ENCODE measurements at places on chromosomes 13 and 19.

GRCh38 chr13:28459911-28460310 is 35.0 kb downstream of the FLT1 start:
- DNase-seq, result peak; percentile 84

GRCh38 chr13:92387245-92387644 is 839.4 kb upstream of the GPC6 start:
- DNase-seq, result no peak

DNA sequence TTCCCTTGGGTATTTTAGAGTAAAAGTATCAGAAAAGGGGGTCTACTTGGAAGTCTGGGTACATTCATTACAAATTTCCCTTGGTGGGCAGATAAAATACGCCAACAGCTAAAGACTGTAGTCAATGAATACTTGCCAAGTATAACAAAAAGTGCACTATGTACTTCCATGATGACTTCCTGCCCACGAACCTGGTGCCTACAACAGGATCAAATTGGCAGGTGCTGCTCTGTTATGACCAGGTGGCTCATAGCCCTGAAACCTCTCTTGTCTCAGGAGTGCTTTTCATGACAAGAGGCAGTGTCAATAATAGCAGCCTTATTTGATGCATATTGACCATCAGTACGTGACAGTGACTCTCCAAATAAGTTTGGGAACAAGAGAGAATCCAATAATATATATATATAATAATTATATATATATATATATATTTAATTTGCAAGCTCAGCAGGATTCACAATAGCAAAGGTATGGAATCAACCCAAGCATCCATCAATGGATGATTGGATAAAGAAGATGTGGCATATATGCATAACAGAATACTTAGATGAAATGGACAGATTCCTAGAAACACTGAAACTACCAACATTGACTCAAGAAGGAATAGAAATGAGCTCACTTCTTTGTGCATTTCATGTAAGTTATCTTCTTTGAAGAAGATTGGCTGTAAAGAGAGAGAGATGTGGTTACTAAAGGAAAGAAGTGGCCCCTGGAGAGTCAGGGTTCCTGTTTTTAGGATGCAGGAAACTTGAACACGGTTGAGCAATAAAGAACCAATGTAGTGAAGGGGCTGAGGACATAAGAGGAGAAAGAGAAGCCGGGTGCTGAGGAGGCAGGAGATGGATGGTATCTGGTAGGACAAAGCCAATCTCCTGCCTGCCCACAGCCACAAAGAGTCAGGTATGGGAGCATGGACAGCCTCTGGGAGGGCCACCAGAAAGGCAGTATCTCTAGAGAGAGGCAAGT is 52.0 kb upstream of the GTF2F2 start:
- no peak for DNase-seq

DNA sequence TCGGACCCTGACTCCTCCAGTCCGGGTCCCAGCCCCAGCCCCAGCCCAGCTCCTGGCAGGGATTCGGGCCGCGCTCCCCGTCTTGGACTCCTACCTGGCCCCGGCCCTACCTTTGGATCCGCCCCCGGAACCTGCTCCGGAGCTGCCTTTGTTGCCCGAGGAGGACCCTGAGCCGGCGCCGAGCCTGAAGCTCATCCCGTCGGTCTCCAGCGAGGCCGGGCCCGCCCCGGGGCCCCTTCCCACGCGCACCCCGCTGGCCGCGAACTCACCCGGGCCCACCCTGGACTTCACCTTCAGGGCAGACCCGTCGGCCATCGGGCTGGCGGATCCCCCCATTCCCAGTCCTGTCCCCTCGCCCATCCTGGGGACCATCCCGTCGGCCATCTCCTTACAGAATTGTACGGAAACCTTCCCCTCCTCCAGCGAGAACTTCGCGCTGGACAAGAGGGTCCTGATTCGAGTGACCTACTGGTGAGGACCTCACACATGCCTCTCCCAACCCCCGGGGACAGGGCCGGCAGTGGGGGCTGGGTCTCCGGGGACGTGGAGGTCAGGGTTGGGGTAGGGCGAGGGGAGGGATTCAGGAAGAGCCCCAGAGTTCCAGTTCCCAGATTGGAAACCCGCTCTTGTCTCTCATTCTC is 732 bp downstream of the SELENOV start:
- DNase-seq, result no peak
